Amniotic epithelial cell (primary cell): ENCODE measurements at places on chromosomes 16 and 17.

- no peak for DNase-seq
Observed at GRCh38 chr17:43105146-43105545, 20.0 kb downstream of the BRCA1 start.

DNA sequence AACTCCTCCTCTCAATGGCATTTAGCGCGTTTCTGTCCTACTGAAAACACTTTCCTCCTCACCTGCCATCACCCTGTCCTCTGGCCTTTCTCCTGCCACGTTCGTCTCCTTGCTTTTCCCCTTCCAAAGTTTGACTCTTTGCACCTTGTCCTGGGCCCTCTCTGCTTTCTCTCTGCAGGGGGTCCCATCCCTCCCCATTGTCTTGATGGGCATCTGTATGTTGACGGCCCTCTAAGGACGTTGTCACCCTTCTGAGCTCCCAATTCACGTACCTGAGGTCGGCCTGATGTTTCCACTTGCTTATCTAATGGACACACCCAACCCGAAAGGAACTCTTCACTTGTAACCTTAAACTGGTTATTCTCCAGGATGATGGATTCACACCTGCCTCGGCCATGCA lies 170.4 kb downstream of the WSCD1 start:
- DNase-seq: no peak

DNA sequence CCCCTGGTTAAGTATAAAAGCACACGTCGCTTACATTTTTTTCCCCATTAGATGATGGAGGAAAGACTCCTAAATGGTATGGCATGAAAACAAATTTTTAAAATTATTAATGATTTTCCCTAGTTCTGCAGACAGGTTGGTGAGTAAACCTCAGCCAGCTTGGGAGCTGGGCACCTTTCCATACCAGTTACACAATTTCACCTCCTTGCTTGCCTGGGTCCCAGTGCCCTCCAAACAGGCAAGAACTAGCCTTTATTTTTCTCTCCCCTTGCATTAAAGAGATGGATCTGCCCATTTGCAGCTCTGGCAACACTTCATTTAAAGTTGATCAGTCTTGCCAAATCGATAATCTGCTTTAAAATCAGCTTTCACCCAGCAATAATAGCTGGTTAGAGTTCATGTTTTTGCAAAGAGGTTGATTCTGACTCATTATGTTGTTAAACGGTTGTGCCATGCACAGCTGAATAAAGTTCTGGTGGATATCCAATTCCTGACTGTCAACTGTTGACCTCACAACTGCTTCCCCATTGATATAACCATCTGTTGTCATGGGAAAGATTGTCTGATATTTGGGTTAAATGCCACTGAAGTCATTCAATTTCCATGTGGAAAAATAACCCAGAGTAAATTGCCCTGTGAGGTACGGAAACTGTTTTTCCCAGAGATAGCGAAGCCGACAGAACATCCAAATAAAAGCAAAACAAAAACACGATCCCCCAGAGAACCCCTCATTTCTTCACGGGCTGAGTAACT lies 1.3 kb downstream of the C17orf58 start:
- peak; percentile 89 for DNase-seq

- DNase-seq: peak; percentile 59
Observed at GRCh38 chr17:75685499-75685898, 18.4 kb downstream of the SAP30BP start.

- DNase-seq: no peak
Observed at GRCh38 chr17:80888276-80889160, 103.1 kb upstream of the CHMP6 start.

GRCh38 chr17:16383216-16383615 lies 2.3 kb downstream of the UBB start:
- DNase-seq: no peak

DNA sequence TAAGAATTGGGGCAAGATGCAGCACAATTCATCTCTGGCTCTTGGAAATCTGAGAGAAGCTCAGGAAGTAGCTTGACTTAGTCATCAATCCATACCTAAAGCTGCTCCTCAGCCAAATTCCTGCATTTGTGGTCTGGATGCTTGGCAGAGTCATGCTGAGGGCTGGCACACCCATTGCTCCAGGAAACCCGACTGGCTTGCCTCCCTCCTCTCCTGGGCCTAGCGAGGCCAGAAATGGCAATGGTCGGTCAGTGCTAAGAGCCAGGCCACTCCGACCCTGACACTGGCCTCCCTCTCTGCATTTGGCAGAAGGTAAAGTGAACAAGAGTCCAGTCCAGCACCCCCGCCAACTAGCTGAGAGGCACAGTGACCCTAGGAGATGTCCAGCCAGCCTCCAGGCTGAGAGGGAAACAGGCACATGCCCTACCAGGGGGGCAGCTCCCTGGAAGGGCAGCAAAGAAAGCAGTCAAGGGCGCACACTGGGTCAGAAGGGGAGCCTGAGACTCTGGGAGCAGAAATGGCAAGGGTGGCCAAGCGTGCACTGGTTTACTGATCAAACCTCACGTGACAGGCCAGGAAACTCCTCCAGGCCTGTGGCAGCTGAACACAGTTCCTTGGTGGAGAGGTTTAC lies 10.0 kb downstream of the POLDIP2 start:
- peak; percentile 94 for DNase-seq

- DNase-seq: peak; percentile 53
Observed at GRCh38 chr16:31868691-31869167, 4.9 kb upstream of the ZNF267 start.

DNA sequence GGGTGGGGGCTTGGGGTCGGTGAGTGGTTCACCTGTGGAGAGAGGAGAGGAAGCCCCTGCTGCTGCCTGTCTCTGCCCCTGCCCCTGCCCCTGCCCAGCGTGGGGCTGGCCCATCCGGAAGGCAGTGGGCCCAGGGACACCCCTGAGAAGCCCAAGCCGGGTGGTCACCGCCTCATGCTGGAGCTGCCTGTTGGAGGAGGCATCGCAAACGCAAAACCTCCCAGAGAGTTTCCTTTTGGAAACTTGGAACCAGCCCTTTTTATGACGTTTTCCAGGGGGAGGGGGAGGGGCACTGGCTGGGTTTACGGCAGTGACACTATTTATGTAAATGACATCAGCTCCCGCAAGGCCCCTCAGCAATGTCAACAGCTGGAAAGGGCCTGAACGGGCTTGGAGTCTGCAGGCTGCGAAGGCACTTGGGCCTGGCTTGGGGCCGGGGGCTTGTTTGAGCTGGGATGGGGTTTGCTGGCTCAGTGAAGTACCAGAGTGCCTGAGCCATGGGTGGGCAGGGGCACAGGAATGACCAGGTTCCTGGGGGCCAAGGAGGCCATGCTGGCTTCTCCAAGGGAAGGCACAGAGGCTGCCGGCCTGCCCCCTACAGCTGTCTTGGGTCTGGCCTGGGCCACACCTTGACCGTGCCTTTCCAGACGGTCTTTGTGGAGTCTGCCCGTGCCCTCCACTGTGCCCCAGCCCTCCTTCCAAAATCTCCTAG lies 219.5 kb downstream of the NTN1 start:
- DNase-seq: no peak

GRCh38 chr17:77735566-77736198 lies 222.8 kb upstream of the TNRC6C start:
- peak; percentile 7 for DNase-seq

DNA sequence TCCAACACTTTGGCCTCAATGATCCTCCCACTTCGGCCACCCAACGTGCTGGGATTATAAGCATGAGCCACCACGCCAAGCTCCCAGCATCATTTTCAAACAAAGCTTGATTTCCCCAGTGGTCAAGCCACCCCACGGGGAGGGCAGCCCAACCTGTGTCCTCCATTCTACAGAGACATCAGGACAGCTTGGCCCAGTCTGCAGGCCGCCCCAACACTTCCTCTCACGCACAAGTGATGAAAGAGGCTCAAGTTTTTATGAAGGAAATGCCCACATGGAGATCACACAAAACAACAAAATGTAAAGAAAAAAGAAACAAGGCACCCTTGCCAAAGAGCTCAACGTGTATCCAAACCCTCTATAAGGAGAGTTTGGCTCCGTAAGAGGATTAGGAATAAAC lies 112.4 kb downstream of the XYLT1 start:
- no peak for DNase-seq

- DNase-seq: no peak
Observed at GRCh38 chr17:325270-326009, 27.2 kb downstream of the RPH3AL start.

- no peak for DNase-seq
Observed at GRCh38 chr16:88356727-88357199, 26.0 kb upstream of the ZNF469 start.

GRCh38 chr17:60147553-60148223 lies 2.1 kb upstream of the CA4 start:
- no peak for DNase-seq

GRCh38 chr17:55166506-55166905 lies 98.3 kb upstream of the HLF start:
- DNase-seq: no peak

DNA sequence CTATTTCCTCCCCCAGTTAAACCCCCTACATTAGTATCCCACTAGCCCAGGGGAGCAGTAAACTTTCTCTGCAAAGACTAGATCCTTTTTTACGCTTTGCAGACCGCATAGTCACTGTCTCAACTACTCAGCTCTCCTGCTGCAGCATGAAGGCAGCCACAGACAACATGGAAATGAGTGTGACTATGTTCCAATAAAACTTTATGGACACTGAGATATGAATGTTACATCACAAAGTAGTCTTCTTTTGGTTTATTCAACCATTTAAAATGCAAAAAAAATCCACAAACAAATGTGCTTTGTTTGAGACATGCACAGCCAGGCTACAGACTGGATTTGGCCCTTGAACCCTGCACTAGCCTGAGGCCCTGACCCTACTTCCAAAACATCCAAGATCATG lies 1.9 kb upstream of the RNASEK start:
- DNase-seq: no peak
